ENCODE measurements at places on chromosomes 16 and 17. TPM values are rescaled to one million over a fixed set of nuclear protein-coding genes. Genes with fewer than 3 reads are reported as not detected.

Gene SOX15
- 0.28 TPM for total RNA-seq

Gene HNF1B
- 2.7 TPM for total RNA-seq

Gene TMEM97
- 89.3 TPM for total RNA-seq

Gene SPG7
- 60.5 TPM for total RNA-seq

Gene WNT3
- total RNA-seq, result not detected

Gene HOXB1
- not detected for total RNA-seq

Gene CACNA1G
- not detected for total RNA-seq

- H3K4me3 ChIP-seq, result no peak overlapping the region
- DNase-seq, result peak; percentile 60
- H3K27ac ChIP-seq, result peak overlapping the region; percentile 2
- no peaks in the 10 kb centered on the region for H3K36me3 ChIP-seq
- H3K27me3 ChIP-seq, result no peaks in the 10 kb centered on the region
- H3K4me1 ChIP-seq, result peaks cover 41% of the 10 kb centered on the region
These were observed 30.9 kb upstream of the SEC14L1 start for GRCh38 chr17:77109764-77110359.

- no peaks in the 10 kb centered on the region for H3K4me1 ChIP-seq
- H3K4me3 ChIP-seq, result no peak overlapping the region
- no peaks in the 10 kb centered on the region for H3K27me3 ChIP-seq
- no peak overlapping the region for H3K27ac ChIP-seq
- peaks cover 1% of the 10 kb centered on the region for H3K36me3 ChIP-seq
These were observed 23.4 kb downstream of the RNFT1 start for GRCh38 chr17:59941131-59941530.

- H3K4me3 ChIP-seq, result no peak overlapping the region
- DNase-seq, result no peak
- no peaks in the 10 kb centered on the region for H3K4me1 ChIP-seq
- H3K27me3 ChIP-seq, result no peaks in the 10 kb centered on the region
These were observed 11.2 kb downstream of the SLC47A2 start for GRCh38 chr17:19705201-19705600.

GRCh38 chr17:6505425-6506142 is 50.8 kb downstream of the PITPNM3 start:
- H3K4me1 ChIP-seq, result no peaks in the 10 kb centered on the region
- H3K4me3 ChIP-seq, result no peak overlapping the region
- H3K27ac ChIP-seq, result no peak overlapping the region

DNA sequence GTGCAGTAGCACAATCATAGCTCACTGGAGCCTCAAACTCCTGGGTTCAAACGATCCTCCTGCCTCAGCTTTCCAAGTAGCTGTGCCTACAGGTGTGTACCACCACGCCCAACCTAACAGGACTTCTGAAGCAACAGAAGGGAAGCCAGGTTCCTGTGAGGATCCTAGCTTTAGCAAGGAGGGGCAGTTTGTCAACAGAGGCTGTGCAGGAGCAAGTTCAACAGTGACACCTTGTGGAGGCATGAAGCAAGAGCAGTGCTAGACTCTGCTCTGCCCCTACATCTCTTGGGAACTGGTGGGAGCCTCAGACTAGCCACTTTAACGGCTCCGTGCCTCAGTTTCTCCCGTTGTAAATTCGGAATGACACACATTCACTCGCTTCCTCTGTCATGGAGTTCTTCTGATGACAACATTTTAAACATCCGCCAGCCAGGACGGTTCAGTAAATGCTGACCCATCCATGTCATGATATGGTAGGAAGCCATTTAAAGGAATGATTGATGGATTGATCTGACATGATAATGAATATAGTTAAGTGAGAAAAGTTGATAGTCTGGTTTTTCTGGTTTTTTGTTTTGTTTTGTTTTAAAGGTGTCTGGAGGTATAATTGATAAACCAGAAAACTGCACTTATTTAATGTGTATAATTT is 218.7 kb downstream of the MRTFB start:
- no peaks in the 10 kb centered on the region for H3K27me3 ChIP-seq
- no peak overlapping the region for H3K4me3 ChIP-seq
- peaks cover 8% of the 10 kb centered on the region for H3K4me1 ChIP-seq
- no peak for DNase-seq

DNA sequence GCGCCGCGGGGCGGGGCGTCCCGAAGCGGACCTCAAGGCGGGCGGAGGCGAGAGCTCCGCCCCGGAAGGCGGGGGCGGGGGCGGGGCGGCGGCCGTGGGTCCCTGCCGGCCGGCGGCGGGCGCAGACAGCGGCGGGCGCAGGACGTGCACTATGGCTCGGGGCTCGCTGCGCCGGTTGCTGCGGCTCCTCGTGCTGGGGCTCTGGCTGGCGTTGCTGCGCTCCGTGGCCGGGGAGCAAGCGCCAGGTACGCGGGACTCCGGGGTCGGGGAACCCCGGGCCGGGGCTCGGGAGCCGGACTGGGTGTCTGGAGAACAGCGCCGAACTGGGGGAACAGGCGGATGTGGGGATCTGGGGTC is at the start of gene TNFRSF12A:
TSS of gene TNFRSF12A (plus strand) at position 122 of the 357 bp plus-strand sequence. CDS start at position 152, 30 bp downstream.
- no peak for DNase-seq
- no peak within 1 kb of the TSS for H3K27ac ChIP-seq
- H3K4me1 ChIP-seq, result peaks cover 25% of the 10 kb centered on the region
- no peaks in the 10 kb centered on the region for H3K27me3 ChIP-seq
- peak within 1 kb of the TSS; percentile 73 for H3K4me3 ChIP-seq

- H3K4me3 ChIP-seq, result no peak overlapping the region
- no peak overlapping the region for H3K27ac ChIP-seq
- H3K27me3 ChIP-seq, result no peaks in the 10 kb centered on the region
- H3K4me1 ChIP-seq, result no peaks in the 10 kb centered on the region
- H3K36me3 ChIP-seq, result no peaks in the 10 kb centered on the region
These were observed 22.1 kb upstream of the MSI2 start for GRCh38 chr17:57234061-57234738.

DNA sequence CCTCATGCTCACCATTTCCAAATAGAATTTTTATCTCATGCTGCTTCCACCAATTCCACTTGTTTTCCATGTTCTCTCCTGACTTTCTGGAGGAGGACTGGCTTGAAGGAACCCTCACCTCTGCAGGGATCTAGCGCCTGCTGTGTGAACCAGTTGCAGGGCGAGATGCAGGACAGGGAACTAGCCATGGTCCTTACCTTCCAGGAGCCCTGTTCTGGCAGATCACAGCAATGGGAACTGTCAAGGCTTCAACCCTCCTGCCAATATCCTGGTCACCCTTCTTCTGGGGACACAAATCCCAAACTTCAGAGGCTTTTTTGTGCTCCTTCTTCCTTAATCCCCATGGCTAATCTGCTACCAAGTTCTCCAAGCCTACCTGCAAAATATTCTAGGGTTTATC is 60.4 kb upstream of the MMP2 start:
- no peak for DNase-seq
- H3K4me3 ChIP-seq, result no peak overlapping the region
- H3K4me1 ChIP-seq, result no peaks in the 10 kb centered on the region

- DNase-seq, result no peak
- H3K4me1 ChIP-seq, result peaks cover 13% of the 10 kb centered on the region
- no peak overlapping the region for H3K4me3 ChIP-seq
- H3K36me3 ChIP-seq, result no peaks in the 10 kb centered on the region
- no peak overlapping the region for H3K27ac ChIP-seq
- no peaks in the 10 kb centered on the region for H3K27me3 ChIP-seq
These were observed 79.6 kb upstream of the TOB1 start for GRCh38 chr17:50945779-50946222.

DNA sequence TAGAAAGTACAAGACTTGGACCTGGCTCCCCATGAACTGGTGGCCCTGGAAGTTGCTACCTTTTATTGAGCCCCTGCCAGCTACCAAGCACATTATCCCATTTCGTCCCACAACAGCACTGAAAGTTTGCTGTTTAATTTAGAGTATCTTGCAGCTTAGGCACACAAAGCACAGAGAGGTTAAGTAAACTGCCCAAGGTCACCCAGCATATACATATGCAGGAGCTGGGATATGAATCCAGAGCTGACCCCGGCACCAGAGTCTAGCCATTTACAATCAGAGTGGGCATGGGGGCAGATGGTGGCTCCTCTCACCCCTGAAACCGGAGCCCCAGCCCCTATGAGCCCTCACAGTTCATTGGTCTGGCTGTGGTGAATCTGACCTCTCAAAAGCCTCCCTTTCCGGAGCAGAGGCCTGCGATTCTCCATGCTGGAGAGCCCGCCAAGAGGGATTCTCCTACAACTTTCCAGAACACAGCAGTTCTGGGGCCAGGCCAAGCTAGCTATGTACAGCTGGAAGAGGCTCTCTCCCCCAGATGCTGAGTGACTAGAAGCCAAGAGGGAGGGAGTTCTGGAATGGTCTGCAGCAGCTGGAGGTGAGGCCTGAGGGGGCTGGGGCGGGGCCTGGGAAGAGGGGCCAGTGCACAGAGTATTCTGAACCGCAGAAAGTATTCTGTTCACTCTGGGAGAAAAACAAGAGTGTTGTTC is 58.3 kb downstream of the SREBF1 start:
- no peak overlapping the region for H3K27ac ChIP-seq
- no peak for DNase-seq
- H3K36me3 ChIP-seq, result no peaks in the 10 kb centered on the region
- H3K27me3 ChIP-seq, result no peaks in the 10 kb centered on the region
- H3K4me1 ChIP-seq, result peaks cover 4% of the 10 kb centered on the region
- H3K4me3 ChIP-seq, result no peak overlapping the region

DNA sequence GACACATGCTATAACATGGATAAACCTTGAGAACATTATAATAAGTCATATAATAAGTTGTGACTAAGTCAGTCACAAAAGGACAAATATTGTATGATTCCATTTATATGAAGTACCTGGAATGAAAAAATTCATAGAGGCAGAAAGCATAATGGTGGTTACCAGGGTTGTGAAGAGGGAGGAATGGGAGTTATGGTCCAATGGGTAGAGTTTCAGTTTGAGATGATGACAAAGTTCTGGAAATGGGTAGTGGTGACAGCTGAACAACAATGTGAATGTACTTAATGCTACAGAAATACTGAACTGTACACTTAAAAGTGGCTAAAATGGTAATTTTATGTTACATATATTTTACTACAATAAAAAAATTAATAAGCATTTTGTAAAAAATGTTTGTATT is 49.7 kb downstream of the MYO1D start:
- no peaks in the 10 kb centered on the region for H3K36me3 ChIP-seq
- H3K27me3 ChIP-seq, result no peaks in the 10 kb centered on the region
- H3K4me1 ChIP-seq, result peaks cover 45% of the 10 kb centered on the region
- peak; percentile 65 for DNase-seq

GRCh38 chr17:77593081-77593480 is 365.4 kb upstream of the TNRC6C start:
- H3K27ac ChIP-seq, result no peak overlapping the region
- H3K27me3 ChIP-seq, result no peaks in the 10 kb centered on the region
- no peaks in the 10 kb centered on the region for H3K36me3 ChIP-seq
- H3K4me3 ChIP-seq, result no peak overlapping the region
- no peaks in the 10 kb centered on the region for H3K4me1 ChIP-seq
- no peak for DNase-seq

DNA sequence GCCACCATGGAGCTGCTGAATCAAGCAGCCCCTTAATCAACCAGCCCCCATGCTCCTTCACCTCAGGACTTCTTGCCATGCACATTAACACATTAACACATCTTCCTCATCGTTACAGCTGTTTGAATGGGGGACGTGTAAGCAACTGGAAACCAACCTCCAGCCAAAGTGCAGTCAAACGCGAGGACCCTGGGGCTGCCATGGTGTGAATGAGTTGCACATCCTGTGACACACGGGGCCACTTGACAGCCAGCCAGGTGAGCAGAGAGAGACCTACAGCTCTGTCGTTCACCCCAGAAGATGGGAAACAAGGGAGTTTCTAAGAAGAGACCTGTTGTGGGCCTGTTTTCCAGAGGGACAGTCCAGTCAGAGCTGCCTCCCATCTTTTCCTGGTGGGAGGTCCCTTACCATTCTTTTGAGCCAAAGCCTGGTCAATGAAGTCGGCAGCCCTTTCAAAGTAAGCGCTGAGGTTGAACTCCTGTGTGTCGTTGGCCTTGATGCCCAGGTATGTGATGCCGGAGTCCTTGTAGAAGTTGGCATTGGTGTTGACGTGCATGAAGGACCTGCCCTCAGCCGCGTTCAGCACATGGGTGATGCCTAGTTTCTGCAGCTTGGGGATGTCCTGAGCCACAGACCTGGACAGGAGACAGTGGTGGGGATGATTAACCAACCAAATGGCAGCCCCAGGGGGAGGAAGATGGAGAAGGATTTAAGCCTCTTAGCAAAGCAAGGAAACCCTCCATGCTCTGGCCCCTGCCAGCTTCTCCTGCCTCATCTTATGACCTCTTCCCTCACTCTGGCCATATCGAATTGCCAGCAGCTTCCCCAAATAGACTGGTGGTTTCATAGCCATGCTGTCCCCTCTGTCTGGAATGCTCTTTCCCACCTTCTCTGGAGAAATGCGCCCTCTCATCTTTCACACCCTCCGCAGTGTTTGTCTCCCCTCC is 4.2 kb downstream of the DUSP3 start:
- H3K4me1 ChIP-seq, result no peaks in the 10 kb centered on the region
- no peak overlapping the region for H3K4me3 ChIP-seq
- no peaks in the 10 kb centered on the region for H3K36me3 ChIP-seq
- DNase-seq, result no peak

- no peak overlapping the region for H3K4me3 ChIP-seq
- H3K36me3 ChIP-seq, result no peaks in the 10 kb centered on the region
- H3K4me1 ChIP-seq, result peaks cover 13% of the 10 kb centered on the region
- peak overlapping the region; percentile 27 for H3K27ac ChIP-seq
- no peak for DNase-seq
These were observed 26.9 kb downstream of the RGS9 start for GRCh38 chr17:65163990-65164495.

- H3K4me1 ChIP-seq, result peaks cover 10% of the 10 kb centered on the region
- no peak overlapping the region for H3K27ac ChIP-seq
- H3K36me3 ChIP-seq, result peaks cover 6% of the 10 kb centered on the region
- H3K27me3 ChIP-seq, result no peaks in the 10 kb centered on the region
- no peak for DNase-seq
- no peak overlapping the region for H3K4me3 ChIP-seq
These were observed 92.9 kb upstream of the DNAH17 start for GRCh38 chr17:78669975-78670518.

- peaks cover 8% of the 10 kb centered on the region for H3K4me1 ChIP-seq
- H3K27me3 ChIP-seq, result no peaks in the 10 kb centered on the region
- H3K4me3 ChIP-seq, result peak overlapping the region; percentile 96
- peak overlapping the region; percentile 55 for H3K27ac ChIP-seq
- H3K36me3 ChIP-seq, result no peaks in the 10 kb centered on the region
These were observed 14.7 kb upstream of the BCAR1 start for GRCh38 chr16:75265911-75266701.

GRCh38 chr16:81239367-81240121 is 1.1 kb downstream of the BCO1 start:
- H3K4me3 ChIP-seq, result no peak overlapping the region
- no peaks in the 10 kb centered on the region for H3K4me1 ChIP-seq
- DNase-seq, result no peak
- no peaks in the 10 kb centered on the region for H3K27me3 ChIP-seq
- no peaks in the 10 kb centered on the region for H3K36me3 ChIP-seq

DNA sequence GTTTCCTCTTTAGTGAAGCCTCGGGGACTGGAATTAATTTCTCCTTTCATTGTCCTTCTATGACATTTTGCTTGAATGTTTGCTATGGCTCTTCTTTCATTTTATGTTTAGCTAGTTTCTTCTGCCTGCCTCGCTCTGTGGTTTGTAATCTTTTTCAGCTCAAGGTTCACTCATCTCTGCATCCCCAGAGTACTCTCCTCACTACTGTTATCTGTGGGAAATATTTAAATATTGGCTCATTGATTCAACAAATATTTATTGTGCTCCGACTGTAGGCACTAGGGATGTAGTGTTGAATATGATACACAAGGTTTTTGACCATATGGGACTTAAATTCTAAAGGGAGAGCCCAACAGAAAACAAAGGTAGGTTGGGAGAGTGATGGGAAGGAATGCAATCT is 195.9 kb downstream of the PHKB start:
- H3K27ac ChIP-seq, result no peak overlapping the region
- H3K27me3 ChIP-seq, result no peaks in the 10 kb centered on the region
- H3K4me1 ChIP-seq, result no peaks in the 10 kb centered on the region
- H3K36me3 ChIP-seq, result peaks cover 2% of the 10 kb centered on the region
- DNase-seq, result no peak
